ENCODE measurements at places on chromosomes 16 and 17.

- DNase-seq = no peak
Measured at GRCh38 chr17:58326609-58327362, 1.8 kb downstream of the TSPOAP1 start.

DNA sequence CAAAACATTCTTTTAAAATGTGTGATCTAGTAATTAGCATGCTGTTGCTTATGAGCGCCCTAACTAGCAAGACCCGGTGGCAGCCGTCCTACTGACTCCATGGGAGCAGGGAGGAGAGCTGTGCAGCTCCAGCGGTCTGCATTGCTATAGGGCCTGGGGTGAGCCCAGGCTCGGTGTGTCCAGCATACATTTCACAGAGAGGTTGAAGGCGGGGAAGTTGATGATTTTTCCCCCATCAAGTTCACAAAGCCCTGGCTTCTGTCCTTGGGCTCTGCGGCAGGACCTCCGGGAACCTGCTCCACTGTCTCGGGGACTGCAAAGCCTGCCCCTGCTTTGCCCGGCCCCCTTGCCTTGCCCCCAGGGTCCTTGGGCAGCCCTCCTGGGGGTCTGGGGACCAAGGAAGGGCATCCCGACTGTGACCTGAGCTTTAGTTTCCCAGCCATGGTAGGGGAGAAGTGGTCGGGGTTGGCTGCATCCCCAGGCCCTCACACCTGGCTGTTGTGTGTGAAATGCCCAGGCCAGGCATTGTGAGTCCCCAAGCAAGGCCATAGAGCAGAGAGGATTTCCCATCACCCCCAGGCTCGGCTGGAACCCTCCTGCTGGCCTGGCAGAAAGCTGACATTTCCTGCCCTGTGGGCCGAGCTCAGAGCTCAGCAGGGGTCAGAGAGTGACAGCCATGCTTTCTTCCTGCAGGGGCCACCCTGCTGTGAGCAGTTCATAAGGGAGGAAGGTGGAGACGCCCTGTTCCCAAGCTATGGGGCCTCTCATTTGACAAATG, 24.8 kb downstream of the KCNJ12 start:
- no peak for DNase-seq

GRCh38 chr16:48479329-48479728, 94.1 kb upstream of the SIAH1 start:
- DNase-seq = no peak

GRCh38 chr17:46940692-46941404, 17.9 kb downstream of the GOSR2 start:
- peak; percentile 80 for DNase-seq

DNA sequence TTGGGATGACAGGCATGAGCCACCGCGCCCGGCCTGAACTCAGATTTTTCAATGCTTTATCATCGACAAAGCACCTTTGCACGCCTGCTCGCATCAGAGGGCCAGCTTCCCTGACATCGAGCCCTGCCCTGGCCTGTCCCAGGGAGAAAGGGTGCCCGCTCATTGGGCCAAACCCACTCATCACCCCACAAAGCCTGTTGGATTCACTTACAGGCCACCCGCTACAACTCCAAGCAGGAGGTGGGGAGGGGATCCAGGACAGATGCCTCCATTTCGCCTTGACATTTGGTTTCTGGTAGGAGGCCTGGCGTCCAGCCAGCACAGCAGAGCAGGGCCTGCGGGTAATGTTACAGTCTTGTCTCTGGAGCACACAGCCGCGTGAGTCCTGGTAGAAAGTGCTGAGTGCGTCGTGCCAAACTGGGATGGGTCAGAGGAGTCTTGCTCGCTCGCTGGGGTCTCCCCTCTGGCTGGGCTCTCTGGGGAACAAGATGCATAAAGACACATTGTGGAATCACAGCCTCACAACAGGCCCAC, 19.8 kb downstream of the SMTNL2 start:
- DNase-seq = peak; percentile 43

- no peak for DNase-seq
Measured at GRCh38 chr16:77912617-77913016, 109.7 kb upstream of the CLEC3A start.

DNA sequence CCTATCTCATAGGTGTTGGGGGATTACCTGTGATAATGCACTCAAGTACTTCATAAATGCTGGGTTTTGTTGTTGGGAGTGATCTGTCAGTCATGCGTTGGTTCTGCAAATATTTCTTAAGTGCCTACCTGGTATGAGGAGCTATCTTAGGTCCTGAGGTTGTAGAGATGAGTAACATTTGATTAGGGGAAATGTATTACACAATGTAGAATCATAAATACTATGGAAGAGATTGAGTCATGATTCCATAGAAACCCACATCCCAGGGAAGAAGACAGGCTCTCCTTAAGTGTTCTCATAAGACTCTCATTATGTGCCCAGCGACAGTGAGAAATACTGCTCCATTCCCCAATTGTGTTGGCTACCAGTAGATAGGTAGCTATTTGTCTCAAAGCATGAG, 240.1 kb downstream of the FTO start:
- no peak for DNase-seq

- DNase-seq = peak; percentile 93
Measured at GRCh38 chr17:40314584-40314956, 5.6 kb downstream of the RARA start.

GRCh38 chr16:11907160-11907970, 8.4 kb downstream of the GSPT1 start:
- no peak for DNase-seq

GRCh38 chr16:75304521-75305363, 53.3 kb upstream of the BCAR1 start:
- DNase-seq = peak; percentile 96

- DNase-seq = no peak
Measured at GRCh38 chr17:9381068-9381467, 194.6 kb downstream of the STX8 start.

- DNase-seq = no peak
Measured at GRCh38 chr17:19304751-19305150, 57.8 kb downstream of the B9D1 start.

GRCh38 chr17:30005709-30006320, 64.4 kb downstream of the EFCAB5 start:
- peak; percentile 33 for DNase-seq

DNA sequence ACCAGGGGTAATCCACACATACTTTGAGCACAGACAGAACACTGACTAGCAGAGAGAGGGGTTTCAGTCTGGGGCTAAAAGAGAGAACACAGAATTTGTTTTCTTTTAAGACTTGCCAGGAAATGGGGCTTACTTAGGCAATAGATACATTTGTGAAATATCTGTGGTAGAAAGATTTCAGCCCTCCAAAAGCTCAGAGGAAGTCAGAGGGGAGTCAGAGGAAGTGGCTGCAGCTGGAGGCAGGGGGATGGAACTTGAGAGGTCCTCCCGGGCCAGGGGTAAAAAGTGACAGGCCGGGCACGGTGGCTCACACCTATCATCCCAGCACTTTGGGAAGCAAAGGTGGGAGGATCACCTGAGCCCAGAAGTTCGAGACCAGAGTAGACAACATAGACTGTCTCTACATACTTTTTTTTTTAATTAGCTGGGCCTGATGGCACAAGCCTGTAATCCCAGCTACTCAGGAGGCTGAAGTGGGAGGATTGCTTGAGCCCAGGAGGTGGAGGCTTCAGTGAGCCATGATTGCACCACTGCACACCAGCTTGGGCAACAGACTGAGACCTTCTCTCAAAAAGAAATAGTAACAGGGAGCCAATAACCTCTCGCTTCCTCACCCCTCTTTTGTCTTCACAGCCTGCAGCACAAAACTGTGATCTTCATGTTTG, 49.9 kb downstream of the NLRC5 start:
- peak; percentile 73 for DNase-seq

- no peak for DNase-seq
Measured at GRCh38 chr16:13633391-13633861, 286.5 kb upstream of the ERCC4 start.

- DNase-seq = no peak
Measured at GRCh38 chr16:89912143-89912542, 6.5 kb upstream of the MC1R start.

DNA sequence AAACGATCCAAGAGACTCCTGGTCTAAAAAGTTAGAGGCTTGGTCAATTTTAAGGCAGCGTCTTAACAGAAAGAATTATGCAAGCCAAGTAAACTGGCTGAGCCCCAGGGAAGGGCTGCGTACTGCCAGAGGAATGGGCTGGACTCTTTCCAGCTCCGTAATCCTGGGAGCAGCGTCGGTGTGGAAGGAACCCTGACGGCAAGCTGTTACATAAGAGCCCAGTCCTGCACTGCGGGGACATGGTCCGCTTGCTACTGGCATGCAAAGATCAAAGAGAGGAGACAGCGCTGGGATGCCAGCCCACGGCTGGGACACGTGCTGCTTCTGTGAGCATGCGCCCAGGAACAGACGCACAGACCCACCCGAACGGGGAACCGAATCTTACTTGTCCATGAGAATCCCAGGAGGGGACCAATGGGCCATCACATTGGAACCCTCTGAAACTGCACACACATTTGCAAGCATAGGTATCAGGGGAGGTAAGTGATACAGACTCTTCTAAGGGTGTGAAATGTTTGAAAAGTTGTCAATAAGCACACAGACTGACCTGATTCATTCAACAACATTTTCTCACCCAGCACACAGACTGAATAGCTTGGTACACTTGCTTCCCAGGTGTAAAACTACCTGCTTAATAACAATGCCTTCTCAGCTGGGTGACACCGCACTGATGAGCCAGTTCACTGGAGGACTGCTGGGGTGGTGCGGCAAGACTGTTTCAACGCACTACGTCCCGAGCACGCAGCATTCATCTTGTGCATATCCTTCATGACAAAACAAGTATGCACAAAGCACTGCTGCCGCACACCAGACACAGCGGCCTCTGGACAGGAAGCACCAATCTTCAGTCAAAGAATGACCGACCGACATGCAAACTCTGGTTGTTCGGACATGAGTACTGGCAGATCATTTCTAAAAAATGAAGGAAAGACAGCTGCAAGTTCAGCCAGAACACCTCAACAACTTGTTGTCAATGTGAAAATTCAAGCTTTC, 94.9 kb downstream of the ANKRD11 start:
- DNase-seq = peak; percentile 92

DNA sequence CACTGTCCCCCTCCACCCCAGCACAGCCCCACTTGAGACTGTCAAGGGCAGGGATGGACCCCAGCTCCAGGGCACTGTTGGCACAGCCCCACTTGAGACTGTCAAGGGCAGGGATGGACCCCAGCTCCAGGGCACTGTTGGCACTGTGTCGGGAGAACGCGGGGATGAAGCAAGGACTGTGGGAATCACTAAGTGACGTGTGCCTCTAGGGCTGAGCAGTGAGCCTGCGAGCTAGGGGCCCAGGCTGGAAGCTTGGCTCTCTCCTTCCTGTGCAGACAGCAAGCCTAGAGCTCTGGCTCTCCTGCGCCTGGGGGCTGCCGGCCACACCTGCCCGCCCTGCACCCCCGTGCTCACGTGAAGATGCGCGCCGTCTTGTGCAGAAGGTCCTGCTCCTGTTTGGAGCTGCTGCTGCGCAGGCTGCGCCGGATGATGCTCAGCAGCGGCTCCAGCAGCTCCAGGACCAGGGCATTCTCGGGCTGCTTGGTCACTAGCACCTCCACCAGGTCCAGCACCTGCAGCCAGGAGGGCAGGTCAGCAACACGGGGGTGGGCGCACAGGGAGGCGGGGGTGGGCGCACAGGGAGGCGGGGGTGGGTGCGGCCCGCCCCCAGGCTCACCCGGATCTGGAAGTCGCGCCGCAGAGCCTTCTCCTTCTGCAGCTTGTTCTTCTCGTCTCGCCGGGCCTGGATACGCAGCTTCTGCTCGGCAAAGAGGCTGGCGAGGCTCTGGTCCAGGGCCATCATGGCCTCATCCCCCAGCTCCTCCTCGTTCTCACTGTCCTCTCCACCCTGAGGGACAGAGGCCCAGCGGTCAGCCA, 10.8 kb downstream of the MYBBP1A start:
- no peak for DNase-seq

- no peak for DNase-seq
Measured at GRCh38 chr16:57024894-57025680, 35.7 kb downstream of the NLRC5 start.

DNA sequence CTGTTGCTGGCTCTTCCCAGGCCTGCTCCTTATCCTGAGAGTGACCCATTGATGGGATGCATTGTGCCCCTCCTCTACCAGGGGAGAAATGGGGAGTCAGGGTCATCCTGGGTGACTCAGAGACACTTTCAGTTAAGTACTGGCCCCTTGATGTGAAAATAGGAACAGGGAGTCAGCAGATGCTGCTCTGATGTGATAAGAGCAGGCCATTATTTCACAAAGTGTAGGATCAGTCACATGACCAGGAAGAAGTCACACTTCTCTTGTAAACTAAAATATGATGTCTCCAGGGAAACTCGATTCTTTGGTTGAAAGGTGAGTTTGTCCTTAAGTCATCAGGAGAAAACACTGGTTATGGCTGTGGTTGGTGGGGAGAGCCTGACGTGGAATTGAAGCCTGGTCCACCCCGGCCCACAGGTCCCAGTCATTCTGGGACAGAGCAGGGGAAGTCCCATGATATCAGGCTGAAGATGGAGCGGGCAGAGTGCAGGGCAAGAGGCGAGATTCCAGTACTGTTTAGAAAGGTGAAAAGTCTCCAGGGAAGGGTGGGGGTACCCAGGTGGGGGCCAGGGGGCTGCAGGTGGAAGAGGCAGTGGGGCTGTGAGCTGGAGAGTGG, 88.6 kb upstream of the NLRP1 start:
- DNase-seq = no peak

- peak; percentile 83 for DNase-seq
Measured at GRCh38 chr16:65414284-65414984, 292.6 kb upstream of the CDH11 start.

GRCh38 chr17:64016231-64016784, 4.1 kb downstream of the ICAM2 start:
- DNase-seq = no peak

DNA sequence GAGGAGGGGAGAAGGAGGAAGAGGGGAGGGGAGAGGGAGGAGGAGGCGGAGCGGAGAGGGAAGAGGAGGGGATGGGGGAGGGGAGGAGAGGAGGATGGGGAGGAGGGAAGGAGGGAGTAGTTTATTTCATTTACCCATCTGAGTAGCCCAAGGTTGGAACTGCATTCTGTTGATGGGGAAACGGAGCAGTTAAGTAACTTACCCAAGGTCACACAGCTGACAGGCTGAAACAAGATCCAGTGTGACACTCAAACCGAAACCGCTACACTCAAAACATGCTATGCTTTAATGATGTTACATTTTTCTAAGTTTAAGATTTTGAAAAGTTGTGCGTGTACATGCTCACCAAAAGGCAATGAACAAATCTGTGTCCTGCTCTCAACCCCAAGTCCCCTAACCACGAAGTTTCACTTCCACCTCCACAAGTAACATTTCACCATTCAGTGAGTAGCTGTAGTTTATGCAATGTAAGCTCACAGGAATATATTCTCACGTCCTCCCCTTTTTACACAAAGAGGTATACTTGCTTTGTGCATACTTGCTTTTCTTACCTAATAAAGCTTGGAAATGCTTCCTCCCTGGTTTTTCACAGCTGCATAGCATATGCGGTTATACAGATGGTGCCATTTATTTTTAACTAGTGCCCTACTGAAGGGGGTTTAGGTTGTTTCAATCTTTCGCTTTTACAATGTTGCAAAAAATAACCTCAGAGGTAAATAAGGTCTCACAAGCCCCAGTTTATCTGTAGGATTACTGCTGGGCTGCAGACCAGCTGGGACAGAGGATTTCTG, 275.3 kb downstream of the PARN start:
- peak; percentile 50 for DNase-seq

- DNase-seq = peak; percentile 49
Measured at GRCh38 chr16:20905576-20905975, 5.0 kb downstream of the LYRM1 start.

Measured in mesenchymal stem cell (in vitro differentiated cells and primary cell).